Osteocyte (in vitro differentiated cells): ENCODE measurements at places on chromosomes 6 and 20.

- no peak for DNase-seq
These were observed 121.4 kb upstream of the NRSN1 start for GRCh38 chr6:24004659-24005058.

DNA sequence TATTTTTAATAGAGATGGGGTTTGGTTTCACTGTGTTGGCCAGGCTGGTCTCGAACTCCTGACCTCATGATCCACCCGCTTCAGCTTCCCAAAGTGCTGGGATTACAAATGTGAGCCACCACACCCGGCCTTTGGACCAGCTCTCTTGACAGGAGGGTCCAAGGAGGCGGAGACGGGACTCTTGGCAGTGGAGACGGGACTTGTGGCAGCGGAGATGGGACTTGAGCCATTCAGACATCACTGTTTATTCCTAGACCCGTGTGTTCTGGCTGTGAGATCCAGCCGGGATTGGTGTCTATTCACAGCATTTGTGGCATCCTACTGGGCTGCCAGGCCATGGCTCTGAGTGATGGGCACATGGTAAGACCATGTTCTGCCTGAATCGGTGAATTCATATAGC, 25.6 kb downstream of the PRPF6 start:
- DNase-seq: no peak

DNA sequence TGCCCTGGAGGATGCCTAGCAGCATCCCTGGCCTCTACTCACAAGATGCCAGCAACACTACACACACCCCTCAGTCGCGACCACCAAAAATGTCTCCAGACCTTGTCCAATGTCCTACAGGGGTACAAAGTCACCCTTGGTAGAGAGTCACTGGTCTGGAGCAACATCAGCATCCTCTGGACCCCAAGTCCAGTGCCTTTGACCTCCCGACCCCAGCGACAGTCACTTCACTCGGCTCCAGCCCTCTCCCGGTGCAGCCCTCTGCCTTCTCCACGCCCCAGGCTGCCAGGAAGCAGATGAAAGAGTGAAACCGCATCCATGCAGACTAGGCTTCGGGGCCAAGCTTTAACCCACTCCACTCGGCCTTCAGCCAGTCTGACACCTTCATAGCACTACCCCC, 92.0 kb upstream of the SRSF6 start:
- no peak for DNase-seq

DNA sequence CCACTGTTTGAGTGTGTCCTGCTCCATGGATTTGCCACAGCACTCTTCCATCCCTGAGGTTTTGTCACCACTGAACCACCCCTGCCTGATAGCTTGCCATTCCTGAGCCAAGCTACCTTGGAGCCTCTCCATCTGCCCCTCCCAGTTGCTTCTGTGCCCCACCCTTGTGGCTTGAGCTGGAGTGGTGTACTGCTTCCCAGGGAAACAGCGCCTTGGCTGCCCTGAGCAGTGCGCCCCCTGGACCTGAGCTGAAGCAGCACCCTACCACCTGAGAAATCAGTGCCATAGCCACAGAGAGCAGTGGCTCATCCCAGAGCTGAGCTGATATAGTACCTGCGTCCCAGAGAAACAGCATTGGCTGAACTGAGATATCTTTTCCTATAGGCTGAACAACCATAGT, 40.3 kb downstream of the IL22RA2 start:
- DNase-seq: no peak

DNA sequence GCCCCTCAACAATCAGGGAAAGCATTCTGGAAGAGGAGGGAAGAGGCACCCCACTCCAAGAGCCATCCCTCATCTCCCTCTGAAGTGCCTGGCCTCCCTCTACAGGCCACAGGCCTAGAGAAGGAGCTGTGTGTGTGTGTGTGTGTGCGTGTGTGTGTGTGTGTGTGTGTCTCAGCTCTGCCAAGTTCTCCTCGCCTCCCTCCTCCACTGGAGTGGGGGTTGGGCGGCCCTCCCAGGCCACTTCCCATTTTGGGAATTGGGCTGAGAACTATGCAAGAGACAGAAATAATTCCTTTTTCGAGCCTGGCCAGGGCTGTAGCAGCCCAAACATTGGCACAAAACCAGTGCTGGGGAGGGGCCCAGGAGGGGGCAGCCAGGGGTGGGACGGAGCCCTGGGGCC, 35.7 kb downstream of the KCNB1 start:
- peak; percentile 89 for DNase-seq

- DNase-seq: no peak
These were observed 27.1 kb downstream of the TOP1 start for GRCh38 chr20:41055679-41056078.

DNA sequence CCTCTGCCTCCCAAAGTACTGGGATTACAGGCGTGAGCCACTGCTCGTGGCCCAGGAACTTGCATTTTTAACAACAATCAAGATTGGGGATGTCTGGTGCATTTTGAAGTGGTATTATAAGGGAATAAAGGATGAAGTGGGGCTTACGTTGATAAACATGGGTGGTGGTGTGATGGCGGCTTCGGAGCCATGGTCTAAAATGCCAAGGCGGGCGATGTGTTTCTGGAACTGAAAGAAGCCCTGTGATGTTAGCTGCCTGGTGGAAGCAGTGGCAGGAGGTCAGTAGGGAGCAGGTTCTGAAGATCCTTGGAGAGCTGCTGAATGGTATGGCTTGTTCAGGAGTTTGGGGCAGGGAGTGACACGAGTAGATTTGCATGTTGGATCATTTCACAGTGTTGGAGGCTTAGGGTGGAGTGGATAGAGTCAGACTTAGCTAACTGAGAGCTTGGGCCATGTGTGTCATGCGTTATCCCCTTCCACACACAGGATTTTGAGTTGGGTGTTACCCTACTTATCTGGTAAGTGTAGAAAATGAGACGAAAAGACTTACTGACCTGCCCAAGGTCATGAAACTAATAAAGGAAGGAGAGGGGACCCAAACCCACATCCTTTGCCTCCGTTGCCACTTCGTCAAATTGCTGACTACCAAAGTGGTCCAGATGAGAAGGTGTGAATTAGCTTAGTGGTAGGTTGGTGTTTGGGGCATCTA, 1.5 kb downstream of the NELFCD start:
- no peak for DNase-seq

- DNase-seq: no peak
These were observed 8.7 kb upstream of the GMEB2 start for GRCh38 chr20:63635431-63636141.

DNA sequence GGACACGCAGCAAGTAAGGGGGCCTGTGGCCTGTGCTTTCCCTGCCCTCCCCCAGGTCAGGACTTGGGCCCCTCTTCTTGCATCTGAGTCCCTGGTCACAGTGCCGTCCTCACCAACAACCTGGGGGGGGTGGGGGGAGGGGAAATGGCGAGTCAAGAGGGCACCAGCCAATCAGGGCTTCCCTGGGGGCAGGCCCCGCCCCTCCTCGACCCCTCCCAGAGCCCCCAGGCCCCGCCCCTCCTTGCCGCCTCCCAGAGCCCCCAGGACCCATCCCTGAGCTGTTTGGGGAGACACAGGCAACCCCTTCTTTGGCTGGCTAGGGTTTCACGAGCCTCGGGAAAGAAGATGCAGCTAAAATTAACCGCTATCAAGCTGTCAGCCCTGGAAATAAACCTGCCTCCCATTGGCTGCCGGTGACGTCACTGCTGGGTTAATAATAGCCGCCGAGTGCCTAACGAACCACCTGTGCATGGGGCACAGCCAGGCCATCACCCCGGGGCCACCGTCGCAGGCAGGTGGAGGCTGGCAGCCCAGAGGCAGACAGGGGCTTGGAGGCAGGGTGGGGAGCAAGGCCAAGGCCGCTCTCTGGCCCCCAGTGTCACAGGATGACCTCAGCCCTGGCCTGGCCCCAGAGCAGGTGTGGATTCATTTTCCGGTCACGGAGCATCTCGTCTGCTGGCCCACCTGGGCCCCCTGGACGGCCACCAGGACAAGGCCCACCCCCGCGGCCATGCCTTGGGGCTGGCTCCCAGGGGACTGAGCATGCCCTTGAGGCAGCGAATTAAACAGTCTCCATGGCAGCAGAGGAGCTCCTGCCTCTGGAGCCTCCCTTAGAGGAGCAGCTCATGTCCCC, 3.2 kb upstream of the EEF1A2 start:
- DNase-seq: no peak

DNA sequence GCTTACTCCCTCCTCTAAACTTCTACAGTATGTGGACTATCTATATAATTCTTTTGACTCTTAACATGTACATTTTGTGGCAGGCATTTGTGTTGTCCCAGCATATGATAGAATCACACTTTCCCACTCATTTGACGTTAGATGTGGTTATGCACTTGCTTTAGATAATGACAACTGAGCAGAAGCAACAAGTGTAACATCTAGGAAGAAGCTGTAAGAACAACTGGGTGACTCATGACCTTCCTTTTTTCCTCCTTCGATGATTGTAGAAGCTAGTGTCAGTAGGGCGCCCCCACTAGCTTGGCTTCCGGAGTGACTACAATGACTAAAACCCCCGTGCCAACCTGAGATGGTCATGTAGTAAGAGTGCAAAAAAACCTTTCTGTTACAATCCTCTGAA, 74.6 kb upstream of the CEP85L start:
- DNase-seq: no peak

DNA sequence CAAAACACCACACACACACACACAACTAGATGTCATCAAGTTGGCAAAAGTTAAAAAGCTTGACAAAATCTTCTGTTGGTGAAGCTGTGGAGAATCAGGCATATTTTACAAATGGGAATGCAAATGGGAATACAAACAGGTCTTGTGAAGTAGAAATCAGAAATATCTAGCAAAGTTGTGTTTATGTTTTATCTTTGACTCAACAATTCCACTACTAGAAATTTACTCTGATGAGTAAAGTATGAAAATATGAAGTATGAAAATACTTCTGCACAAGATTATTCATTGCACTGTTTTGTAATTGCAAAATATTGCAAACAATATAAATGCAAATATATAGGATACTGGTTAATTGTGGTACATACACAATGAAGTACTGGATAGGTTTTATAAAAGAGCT, 1166.0 kb upstream of the GJE1 start:
- no peak for DNase-seq

GRCh38 chr6:148383658-148384368, 41.2 kb downstream of the SASH1 start:
- DNase-seq: no peak

DNA sequence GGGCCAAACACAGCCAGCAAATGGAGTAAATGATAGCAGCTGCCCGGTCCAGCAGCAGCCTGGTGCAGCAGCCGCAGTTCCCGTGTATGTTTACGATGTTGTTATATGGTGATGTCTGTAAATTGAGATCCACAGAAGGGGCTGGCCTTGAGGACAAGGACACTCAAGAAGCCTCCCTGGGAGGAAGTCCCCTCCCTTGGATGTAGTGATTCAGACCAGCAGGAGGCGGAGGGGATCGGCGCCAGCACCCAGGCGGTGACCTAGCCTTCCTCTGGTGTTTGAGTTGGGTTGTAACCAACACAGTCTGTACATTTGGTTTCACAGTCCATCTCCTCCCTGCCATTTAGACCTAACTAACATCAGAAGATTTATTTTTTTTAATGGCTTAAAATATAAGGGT, 187.8 kb downstream of the SYNDIG1 start:
- no peak for DNase-seq
